GM23248 (cell line): ENCODE measurements at places on chromosomes 2 and 18. TPM values are rescaled to one million over a fixed set of nuclear protein-coding genes. Genes with fewer than 3 reads are reported as not detected.

TTN gene
- not detected in 2 replicates for total RNA-seq

FAM110C gene
- not detected in 2 replicates for total RNA-seq

DNA sequence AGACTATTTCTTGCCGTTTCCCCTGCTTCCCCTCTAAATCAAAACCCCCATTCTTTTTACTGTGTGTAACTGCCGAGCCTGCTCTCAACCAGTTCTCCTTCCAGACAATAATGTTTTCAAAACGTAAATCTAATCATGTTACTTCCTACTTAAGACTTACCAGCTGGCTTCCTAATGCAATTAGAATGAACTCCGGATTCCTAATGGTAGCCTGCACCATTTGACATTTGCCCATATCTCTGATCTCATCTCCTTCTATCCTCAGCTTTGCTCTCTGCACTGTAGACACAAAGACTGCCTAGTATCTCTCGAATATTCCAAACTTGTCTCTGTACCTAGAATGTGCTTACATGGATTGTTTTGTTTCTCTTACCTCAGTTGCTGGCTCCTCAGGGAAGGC, 12.9 kb downstream of the TTL start:
- no peak for DNase-seq

DNA sequence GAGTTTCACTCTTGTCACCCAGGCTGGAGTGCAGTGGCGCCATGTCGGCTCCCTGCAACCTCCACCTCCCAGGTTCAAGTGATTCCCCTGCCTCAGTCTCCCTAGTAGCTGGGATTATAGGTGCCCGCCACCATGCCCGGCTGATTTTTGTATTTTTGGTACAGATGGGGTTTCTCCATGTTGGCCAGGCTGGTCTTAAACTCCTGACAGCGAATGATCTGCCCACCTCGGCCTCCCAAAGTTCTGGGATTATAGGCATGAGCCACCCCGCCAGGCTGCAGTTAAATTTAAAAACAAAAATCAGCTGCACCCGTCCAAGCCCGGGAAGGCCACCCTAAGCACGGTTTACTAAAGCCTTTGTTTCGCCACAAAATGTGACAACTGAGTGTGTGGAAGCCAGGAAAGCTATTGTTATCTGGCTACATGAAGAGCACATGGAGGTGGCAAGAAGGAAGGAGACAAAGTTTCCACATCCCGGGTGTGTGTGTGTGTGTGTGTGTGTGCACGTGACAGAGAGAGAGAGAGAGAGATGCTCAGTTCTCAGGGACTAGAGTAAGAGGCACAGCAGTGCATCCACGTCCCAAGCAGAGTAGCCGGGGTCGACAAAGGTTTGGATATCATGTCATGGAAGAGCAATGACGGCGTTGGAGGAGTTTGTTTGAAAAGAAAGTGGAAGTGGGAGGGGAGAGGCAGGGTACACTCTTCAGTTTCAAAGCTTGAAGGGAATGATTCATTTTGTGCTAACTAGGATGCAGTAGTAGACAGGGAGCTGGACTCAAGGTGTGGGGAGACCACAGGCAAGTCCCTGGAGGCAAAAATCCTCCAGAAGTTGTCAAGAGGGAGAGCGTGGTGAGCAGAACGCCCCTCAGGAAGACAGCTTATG, 20.1 kb downstream of the INPP5D start:
- no peak for DNase-seq

DNA sequence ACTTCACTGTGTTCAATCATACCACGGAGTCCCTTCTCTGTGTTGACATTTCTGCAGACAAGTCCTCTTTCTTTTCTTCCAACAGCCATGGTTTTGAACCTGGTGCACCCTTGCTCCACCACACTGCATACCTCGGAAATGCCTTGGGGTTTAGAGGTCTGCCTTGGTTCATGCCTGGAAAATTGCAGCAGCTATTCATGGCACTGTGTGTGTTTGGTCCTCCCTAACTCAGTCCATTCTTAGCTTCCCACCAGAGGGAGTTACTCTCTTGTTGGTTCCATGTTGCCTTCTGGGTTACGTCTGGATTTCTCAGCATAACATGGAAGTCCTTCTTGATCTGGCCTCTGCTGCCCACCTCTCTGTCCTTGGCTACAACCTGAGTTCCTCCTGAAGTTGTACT, 206.0 kb downstream of the FHOD3 start:
- no peak for DNase-seq

ZSCAN30 gene
- total RNA-seq, result 21.3 and 26.4 TPM in 2 replicates

- no peak for DNase-seq
These were observed 49.2 kb upstream of the NXPH2 start for GRCh38 chr2:138829326-138829919.

MFSD2B gene
- total RNA-seq, result under 0.01 TPM in 2 replicates

SDC1 gene
- total RNA-seq, result 32.5 and 33.1 TPM in 2 replicates

CLEC4F gene
- total RNA-seq, result not detected in 2 replicates

GRCh38 chr2:201532686-201533304, 81.3 kb downstream of the STRADB start:
- peak; percentile 89 for DNase-seq

DNA sequence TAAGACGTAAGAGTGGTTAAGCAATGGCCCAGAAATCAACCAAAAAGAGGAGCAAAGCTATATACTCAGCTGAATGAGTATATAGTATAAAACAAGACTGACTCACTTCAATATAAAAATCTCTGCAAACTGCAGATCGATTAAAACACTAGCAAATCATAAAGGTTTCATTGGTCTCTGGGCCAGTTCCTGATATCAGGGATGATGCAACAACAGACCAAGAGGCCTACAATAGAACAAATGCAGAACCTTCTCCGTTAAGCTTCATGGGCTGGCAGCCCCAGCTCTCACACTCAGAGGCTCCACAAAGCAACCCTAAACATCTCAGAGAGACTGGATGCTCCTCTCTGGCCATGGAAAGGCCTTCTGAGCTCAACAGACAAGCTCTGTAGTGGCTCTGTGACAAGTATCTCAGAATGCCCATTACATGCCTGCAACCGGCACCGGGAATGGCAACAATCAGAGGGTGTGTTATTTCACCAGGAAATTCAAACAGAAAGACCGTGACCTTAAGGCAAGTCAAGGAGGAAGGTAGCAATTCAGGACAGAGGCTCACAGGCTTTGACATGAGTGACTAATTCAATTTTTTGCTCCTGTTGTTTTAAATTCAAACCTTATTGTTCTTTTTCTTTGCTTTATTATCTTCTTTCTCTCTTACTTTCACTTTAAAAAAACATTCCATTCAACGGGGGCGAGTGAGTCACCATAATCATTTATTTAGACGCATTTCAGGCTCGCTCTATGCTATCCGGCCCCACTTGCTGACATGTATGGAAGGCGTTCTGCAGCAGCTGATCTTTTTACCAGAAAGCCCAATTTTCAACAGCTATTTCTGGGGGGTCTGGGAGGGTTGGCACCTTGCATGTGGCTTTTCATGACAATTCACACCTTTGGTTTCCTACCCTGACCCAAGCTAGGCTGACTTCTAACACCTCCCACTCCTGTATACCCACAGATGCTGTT, 15.1 kb downstream of the CYRIA start:
- DNase-seq, result peak; percentile 79

CIDEA gene
- total RNA-seq, result not detected in 2 replicates

DNA sequence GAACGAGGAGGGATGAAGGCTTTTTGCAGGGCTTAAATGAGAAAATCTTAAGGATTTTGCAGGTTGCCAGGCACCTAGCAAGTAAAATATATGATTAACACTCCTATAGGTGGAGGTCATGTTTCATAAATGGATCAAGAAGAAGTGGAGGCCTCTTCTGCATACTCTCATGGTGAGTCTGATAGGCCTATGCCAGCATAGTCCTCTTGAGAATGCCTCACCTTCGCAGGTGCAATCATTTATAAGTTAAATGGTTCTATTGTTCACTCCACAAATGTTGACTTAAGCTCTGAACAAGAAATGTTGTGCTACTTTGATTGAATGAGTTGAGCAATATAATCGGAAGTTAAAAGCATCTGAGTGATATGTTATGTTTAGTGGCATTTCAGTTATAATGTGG, 12.1 kb downstream of the LRRTM1 start:
- DNase-seq, result no peak

GRCh38 chr2:218849721-218850120, 9.9 kb upstream of the WNT6 start:
- no peak for DNase-seq
